Fibroblast of upper back skin (primary cell): ENCODE measurements at places on chromosomes 3 and 15.

GRCh38 chr3:94132777-94133176, 69.9 kb downstream of the NSUN3 start:
- DNase-seq = no peak

DNA sequence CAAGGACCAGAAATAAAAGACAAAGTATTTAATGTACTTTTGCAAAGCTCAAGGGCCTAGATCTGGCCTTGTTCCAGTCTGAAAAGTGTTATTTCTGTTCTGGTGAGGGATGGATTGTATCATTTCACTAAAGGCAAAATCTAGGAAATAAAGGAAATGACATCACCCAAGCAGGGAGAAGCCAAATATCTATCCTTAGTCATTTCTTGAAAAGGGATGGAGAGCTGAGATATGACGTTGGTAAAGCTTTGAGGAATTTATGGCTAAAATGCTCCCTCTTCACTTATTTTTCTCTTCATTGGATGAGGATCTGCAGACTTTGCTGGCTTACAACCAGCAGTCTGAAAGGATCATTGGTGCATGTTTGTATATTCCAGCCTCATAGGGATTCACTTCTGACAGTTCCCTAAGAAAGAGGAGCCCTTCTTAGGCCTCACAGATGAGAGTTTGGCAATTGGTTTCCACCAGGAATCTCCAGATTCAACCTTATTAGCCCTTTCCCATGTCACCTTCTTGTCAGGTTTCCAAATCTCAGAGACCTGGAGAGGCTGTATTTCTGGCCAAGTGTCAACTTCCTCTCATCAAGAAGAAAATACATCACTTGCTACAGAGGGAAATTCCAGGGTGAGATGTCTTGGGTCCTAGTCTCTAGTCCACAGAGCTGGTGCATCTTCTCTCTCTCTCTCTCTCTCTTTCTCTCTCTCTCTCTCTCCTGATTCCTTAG, 93.7 kb upstream of the BOC start:
- DNase-seq = peak; percentile 93

- peak; percentile 70 for DNase-seq
Measured at GRCh38 chr15:70892912-70893560, 410 bp downstream of the LRRC49 start.

DNA sequence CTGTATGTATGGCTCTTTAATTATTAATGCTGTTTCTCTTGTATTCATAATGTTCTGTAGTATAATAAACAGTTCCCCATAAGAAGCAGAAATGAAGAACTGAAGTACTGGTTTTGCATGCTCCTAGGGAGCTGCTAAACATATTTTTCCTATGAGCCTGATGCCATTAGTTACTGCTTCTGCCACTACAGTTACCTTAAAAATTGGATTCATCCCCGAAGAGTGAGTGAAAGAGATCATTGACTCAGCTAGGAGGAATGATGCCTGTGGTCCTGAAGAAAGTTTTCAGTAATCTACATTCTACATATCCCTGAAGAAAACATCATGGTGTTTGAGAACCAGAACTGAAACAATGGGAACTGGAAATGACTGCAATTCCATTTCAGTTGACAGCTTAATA, 37.1 kb upstream of the ST3GAL6 start:
- peak; percentile 85 for DNase-seq

DNA sequence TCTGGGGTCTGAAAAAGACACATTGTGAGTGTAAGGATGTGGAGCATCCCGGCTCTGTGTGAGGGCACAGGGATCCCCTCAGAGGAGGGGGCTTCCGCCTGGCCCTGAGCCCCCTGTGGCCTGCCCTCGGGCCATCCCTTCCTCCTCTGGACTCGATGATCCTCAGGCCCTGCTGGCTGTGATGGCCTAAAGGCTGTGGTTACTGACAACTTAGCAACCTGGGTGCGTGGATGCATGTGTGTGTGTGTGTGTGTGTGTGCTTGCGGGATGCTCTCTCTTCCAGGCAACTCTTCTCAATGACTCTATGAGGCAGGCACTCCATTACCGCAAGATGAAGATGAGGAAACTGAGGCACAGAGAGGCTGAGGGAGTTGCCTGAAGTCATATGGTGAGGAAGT, 66.0 kb downstream of the ASB7 start:
- no peak for DNase-seq

GRCh38 chr3:117080872-117081271, 371.3 kb downstream of the TUSC7 start:
- DNase-seq = no peak

DNA sequence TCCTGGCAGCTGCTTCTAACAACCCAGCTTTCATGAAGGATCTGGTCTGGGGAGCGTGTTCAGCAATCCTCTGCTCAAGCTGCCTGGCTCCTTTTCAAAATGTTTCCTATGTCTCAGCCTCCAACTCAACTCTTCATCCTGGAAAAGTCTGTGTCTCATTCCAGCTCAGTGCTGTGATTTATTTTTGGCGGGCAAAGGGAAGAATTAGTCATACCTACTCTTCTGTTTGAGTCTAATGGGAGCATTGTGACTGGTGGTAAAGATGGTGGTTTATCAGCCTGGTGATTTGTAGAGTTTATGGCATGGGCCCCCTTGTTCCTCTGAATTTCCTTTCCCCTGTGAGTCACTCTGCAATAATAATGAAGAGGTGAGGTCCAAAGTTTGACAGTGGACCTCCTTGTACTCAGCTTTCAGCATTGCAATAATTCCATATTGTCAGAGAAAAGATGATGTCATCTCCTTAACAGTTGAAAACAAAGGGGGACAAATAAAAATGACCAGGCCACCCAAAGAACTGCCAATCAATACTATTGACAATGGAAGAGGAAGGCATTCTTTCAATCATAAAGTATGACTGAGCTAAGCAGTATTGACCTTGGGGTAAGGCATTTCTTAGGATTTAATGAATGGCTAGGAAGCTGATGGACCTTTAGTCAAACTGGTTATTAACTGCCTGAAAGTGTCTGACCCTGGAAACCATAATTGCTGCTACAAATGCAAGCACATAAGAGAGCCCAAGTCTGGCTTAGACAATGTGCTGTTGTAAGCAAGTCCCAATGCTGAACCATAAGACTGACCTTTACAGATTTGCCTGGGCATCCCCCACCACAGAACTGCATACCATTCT, 204.7 kb upstream of the MCTP2 start:
- peak; percentile 99 for DNase-seq

DNA sequence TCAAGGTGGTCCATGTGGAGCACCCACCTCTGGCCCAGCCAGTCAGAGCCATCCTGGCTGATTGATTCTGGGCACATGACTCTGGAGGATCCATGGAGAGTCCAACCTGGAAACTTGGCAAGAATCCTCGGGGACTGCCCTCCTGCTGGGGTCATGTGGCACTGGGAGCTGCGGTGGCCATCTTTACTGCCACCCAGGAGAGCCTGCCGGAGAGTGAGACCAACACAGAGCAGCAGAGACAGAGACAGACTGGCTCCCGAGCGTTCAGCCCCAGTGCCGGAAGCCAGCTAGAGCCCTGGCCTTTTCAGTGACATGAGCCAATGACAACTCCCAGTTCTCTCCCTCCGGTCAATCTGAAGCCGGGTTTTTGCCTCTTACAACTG, 11.5 kb upstream of the GATA2 start:
- no peak for DNase-seq

- DNase-seq = no peak
Measured at GRCh38 chr15:98514034-98514622, 134.2 kb upstream of the IGF1R start.

- no peak for DNase-seq
Measured at GRCh38 chr3:6315906-6316305, 545.0 kb upstream of the GRM7 start.

- peak; percentile 89 for DNase-seq
Measured at GRCh38 chr3:49021813-49022687, at the start of gene NDUFAF3. NDUFAF3 (plus strand) TSS chr3:49022121; CDS start chr3:49022145, 24 bp downstream.

- DNase-seq = no peak
Measured at GRCh38 chr3:160739079-160739478, 17.0 kb upstream of the PPM1L start.

- no peak for DNase-seq
Measured at GRCh38 chr15:38793206-38793810, 228.7 kb upstream of the RASGRP1 start.

- DNase-seq = no peak
Measured at GRCh38 chr15:67372986-67373675, 118.5 kb downstream of the IQCH start.

GRCh38 chr3:107953722-107954121, 137.1 kb downstream of the CD47 start:
- no peak for DNase-seq

- no peak for DNase-seq
Measured at GRCh38 chr3:62319570-62320243, 53.6 kb downstream of the FEZF2 start.

GRCh38 chr3:183161552-183162336, 790 bp downstream of the LAMP3 start:
- DNase-seq = peak; percentile 33

- DNase-seq = peak; percentile 52
Measured at GRCh38 chr15:45187894-45188830, at the start of gene SHF. SHF (minus strand) TSS chr15:45187966; CDS start chr15:45187951, 15 bp downstream.

- no peak for DNase-seq
Measured at GRCh38 chr15:61243983-61244593, 15.0 kb upstream of the RORA start.

- no peak for DNase-seq
Measured at GRCh38 chr3:63966871-63967270, 54.7 kb upstream of the SCAANT1 start.

DNA sequence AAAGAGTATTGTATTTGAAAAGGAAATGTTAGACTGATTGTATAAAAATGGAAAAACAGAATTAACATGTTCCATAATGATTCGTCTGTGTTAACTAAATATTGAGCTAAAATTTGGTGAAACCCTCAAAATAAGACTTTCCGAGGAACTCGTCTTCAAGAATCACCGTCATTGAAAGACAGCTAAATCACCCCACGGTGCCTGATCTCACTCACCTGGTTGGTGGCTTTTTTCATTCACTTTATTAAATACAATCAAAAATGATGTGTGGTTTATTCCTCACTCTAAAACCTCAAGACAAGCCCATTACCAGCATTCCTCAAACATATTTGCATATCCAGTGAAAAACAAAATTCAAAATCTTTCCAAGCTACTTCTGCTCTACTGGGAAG, 153.9 kb downstream of the FOXP1 start:
- no peak for DNase-seq

- DNase-seq = no peak
Measured at GRCh38 chr3:42742259-42742658, 30.8 kb downstream of the CCDC13 start.

- no peak for DNase-seq
Measured at GRCh38 chr15:72389231-72389630, 8.9 kb upstream of the TMEM202 start.

DNA sequence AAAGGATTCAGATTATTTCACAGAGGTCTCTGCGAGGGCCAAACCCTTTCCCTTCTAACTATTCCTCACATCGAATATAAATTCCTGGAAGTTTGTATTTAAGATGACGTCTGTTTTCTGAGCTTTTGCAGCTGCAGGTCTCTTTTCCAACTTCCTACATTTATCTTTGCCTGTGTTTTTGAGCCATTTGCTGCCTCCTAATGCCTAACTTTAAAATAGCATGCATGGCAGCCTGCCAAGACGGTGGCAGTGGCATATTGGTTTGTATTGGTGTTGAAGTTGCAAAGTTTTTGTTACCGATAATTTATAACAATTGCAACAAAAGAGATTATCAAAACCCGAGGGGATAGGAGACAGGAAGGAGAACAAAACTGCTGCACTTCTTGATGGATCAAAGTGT, 187.1 kb upstream of the DNAJC19 start:
- DNase-seq = peak; percentile 36

- DNase-seq = peak; percentile 68
Measured at GRCh38 chr3:33372218-33373081, 67.8 kb downstream of the UBP1 start.

GRCh38 chr3:53884623-53885022, 2.7 kb upstream of the ACTR8 start:
- DNase-seq = no peak

DNA sequence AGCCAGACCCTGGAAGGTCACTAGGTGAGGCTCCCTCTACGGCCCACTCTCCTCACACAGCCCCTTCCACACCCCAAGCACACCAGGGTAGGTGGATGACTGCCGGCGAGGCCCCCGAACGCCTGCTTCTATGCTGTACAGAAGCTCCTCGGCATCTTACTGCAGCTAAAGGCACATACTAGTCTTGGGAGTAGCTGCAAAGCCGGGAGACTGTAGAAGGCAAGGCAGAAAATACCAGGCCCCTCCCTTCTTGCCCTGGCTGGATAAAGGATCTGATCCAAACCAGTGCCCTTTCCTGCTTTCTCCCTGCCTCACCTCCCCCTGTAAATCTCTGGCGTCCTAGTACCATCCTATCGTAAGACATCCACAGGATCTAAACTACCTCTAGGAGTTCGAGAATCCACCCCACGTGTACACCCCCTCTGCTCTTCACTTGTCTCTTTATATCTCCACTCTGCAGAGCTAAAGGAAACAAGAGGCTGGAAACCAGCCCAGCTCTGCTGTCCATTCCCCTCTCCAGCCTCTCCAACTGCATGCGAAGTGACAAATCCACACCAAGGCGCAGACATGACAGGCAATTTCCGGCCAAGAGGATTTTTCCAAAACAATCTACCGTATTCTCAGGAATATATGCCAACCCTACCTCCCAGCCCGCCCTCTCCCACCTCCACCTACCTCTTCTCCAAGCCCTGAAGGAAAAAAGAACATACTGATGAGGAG, 11.8 kb downstream of the TNK2 start:
- DNase-seq = peak; percentile 87

- DNase-seq = no peak
Measured at GRCh38 chr15:71276336-71276665, 161.0 kb downstream of the THSD4 start.

DNA sequence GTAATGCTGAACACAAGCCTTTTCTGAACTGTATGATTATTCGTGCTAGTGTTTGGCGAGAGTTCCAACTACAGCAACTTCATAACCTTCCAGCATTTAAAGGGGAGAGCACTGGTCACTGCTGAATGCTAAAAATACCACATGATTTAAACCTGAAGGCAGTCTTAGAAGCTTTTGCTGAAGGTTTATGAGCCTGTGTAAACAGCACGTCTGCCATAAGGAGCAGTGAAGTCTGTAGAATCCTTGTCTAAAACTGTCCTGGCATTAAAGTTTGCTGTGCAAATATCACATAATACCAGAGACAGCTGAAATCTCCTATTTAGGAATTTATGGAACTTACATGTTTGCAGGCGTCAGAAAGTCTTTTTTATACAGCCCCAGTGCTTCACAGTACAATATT, 5.9 kb downstream of the SATB1 start:
- DNase-seq = no peak

- DNase-seq = no peak
Measured at GRCh38 chr3:145752576-145752975, 408.4 kb downstream of the PLOD2 start.

- peak; percentile 45 for DNase-seq
Measured at GRCh38 chr15:32643907-32644445, 2.5 kb downstream of the SCG5 start.

DNA sequence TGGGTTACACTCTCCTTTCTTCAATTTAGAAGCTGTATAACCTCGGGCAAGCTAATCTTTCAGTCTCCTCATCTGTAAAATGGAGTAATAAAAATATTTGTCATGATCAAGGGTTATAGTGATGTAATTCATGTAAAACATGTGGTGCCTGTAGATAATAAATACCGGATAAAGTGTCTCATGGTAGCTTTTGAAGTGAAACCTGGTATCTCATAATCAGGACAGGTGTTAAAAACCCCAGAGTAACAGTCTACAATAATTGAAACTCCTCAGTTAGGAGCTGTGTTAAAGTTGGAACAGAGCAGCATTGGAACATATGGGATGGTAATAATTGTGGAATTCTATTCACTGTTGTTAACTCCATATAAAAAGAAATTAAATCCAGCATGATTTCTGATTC, 884 bp upstream of the KNL1 start:
- DNase-seq = no peak

- DNase-seq = no peak
Measured at GRCh38 chr15:80918196-80918783, 71.3 kb downstream of the MESD start.
